ENCODE measurements at places on chromosomes 3 and 15. TPM values are rescaled to one million over a fixed set of nuclear protein-coding genes. Genes with fewer than 3 reads are reported as not detected.

Gene KLHL40
- not detected for total RNA-seq

GRCh38 chr3:179589143-179589542, 15.3 kb downstream of the MRPL47 start:
- no peak for DNase-seq

DNA sequence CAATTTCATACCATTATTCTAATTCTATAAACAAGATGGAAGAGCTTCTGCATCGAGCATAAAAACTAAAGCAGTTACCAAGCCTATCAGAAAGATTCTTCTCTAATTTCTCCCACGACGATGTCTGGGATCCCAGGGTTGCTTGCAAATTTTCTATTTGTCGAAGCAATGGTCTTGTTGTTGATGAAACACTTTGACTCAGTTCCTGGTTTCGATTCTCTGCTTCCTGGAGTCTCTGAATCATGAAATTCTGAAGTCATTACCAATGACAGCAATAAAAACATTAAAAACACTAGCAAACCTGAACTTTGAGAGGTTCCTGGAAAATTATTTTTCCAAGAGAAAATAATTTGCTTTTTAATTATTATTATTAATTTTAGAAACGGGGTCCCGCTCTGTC, 18.7 kb downstream of the TMF1 start:
- no peak for DNase-seq

GRCh38 chr3:43892526-43892925, 201.8 kb downstream of the ABHD5 start:
- no peak for DNase-seq

- DNase-seq, result peak; percentile 93
Measured at GRCh38 chr3:122564155-122564912, at the start of the genes DTX3L and PARP9. TSS of gene DTX3L (plus strand) at chr3:122564338. CDS start at chr3:122564427, 89 bp downstream. TSS of gene PARP9 (minus strand) at chr3:122564300. CDS start at chr3:122559620, 4,680 bp downstream.

DNA sequence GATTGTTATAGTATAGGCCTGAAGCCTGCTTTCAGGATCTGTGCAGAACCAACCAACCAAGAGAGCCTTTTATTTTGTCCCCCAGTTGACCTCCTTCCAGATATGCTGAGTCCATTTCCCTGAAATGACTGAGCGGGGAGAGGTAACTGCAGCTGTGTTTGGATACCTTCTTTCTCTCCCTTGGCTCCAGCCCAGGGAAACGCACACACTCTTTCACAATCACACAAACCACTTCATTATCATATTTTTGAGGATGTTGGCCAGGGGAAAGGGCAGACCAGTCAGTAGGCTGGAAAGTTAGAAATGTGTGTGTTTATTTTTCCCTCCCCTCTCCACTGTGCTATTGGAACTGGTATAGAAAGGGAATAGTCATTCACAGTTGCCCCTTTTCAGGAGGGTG, 417.7 kb upstream of the TBL1XR1 start:
- peak; percentile 52 for DNase-seq
